ENCODE measurements at places on chromosomes 6 and 20. TPM values are rescaled to one million over a fixed set of nuclear protein-coding genes. Genes with fewer than 3 reads are reported as not detected.

Gene PPP1R3D
- total RNA-seq, result 6.4 TPM

Gene SIRPA
- 75.3 TPM for total RNA-seq

Gene DSP
- total RNA-seq, result 59.2 TPM

Gene C20orf202
- not detected for total RNA-seq

Gene ULBP2
- 4.7 TPM for total RNA-seq

Gene C6orf15
- total RNA-seq, result not detected

Gene DEFB110
- total RNA-seq, result not detected

Gene SLC17A4
- total RNA-seq, result not detected

Gene ARMH2
- total RNA-seq, result not detected

Measured in bladder microvascular endothelial cell (primary cell).